ENCODE measurements at places on chromosomes 6 and 20.

DNA sequence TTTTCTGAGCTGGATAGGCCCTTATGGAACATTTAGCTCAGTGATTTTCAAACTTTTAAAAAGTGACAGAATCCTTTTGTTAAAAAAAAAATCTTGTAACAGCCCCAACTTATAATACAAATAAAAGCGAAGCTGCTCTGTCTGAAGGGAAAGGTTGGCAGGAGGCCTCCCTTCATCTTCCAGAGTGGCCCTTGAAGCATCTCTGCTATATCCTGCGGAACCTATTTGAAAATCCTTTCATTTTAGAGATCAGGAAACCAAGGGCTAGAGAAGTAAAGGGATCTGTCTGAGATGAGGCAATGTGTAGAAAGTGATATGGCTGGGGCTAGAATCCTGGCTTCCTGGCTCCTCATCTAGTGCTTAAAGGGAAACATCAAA, 107.8 kb downstream of the UBE3D start:
- no peak for DNase-seq

DNA sequence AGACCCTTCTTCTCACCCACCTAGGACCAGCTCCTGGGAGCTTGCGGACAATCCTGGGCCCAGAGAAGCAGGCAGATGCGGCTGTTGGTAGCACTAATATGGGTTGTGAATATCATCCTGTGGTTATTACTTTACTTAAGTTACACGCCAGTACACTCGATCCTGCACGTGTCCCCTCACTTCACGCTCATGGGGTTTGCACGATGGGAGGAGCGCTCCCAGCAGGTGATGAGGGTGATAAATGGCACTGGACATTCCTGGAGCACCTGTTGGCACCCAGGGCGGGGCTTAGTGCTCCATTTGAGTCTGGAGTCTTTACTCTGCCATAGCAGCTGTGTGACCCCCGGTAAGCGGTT, 335.1 kb downstream of the PREX1 start:
- no peak for DNase-seq

GRCh38 chr20:40279390-40279789, 409.6 kb downstream of the MAFB start:
- DNase-seq = no peak

- no peak for DNase-seq
Measured at GRCh38 chr20:13277663-13278295, 56.7 kb downstream of the ISM1 start.

DNA sequence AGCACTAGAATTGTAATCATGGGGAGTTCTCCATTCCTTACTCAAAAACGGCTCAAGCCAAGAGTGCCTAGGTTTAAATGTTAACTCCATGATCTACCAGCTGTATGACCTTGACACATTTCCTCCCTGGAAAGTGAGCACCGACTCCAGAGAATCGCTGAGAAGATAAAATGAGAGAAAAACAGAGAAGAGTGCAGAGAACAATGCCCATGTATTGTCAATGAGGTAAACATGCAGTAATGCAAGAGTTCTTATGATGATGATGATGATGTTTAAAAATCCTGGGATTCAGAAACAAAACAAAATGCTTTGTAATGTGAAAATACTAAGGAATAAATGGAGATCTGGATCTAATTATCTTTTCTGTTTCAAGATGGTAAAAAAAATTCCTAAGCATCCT, 64.8 kb upstream of the BEND6 start:
- no peak for DNase-seq

- DNase-seq = no peak
Measured at GRCh38 chr20:44662261-44662660, 10.8 kb upstream of the ADA start.

DNA sequence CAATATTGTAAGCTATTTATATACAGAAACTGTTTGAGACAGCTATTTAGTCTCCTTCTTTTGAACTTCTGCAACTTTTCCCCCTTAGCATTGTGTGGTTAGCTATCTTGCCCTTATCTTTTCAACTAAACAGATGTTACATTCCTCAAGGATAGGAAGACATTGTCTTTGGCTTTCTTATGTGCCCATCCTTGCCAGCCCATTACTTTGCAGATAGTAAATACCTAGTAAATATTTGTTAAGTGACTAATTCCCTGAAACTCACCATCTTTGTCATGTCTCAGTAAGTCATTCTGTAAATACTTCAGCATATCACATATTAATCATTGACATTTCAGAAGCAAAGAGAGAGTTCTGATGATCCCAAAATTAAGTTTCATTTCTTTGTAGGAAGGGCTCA, 69.1 kb upstream of the FLRT3 start:
- DNase-seq = no peak

DNA sequence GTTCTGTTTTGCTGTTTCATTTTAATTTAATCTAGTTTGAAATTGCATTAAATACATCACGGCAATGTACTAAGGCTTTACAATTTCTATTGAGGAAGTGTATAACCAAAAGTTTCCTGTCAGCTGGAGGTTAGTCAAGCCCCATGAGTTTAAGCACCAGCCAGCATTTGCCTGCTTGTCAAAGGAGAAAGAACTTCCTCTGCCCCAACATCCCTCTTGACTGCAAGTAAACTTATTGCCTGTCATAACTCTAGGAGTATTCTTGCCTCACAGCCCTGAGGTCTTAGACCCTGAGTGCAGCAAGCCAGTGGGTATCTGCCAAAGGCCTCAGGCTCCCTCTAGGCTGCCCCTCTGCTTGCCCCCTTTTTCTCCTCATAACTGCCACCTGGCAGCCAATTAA, 106.7 kb upstream of the INSM1 start:
- DNase-seq = no peak

DNA sequence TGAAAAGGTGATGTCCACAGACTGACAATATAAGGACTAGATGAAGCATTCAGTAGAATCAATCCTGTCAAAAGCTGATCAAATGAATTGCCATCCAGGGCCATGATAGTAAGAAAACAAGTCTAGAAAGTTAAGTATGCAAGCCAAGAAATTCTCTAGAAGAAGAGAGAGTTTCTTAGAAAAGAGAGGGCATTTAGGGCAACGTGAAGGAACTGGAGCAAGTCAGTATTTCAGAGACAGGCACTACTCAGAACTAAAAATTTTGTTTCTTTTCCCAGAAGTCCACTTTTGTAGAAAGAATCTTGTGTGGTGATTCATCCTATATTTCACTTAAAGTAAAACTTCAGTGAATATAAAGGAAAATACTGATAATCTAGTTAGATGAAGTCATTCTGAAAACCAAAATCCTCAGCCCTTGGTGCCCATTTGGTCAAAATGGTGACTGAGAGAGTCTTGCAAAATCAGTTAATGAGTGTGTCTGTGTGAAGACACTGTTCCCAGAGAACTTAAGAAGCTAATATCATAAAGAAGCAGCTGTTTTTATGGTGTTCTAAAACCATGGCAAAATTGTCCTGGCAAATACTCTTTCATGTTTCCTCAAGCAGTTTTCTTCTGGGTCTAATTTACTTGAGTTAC, 82.2 kb downstream of the COL19A1 start:
- DNase-seq = no peak
